Hindlimb muscle (tissue), 1 donor: ENCODE measurements at places on chromosomes 7 and 10. TPM values are rescaled to one million over a fixed set of nuclear protein-coding genes. Genes with fewer than 3 reads are reported as not detected.
A peak's percentile ranks its signal among the peaks of the same experiment; 100 is the strongest.

- DNase-seq, result no peak
Measured at GRCh38 chr10:62050893-62051433, 149.5 kb downstream of the ARID5B start.

The KCP gene
- polyA plus RNA-seq, result 2.2 TPM

DNA sequence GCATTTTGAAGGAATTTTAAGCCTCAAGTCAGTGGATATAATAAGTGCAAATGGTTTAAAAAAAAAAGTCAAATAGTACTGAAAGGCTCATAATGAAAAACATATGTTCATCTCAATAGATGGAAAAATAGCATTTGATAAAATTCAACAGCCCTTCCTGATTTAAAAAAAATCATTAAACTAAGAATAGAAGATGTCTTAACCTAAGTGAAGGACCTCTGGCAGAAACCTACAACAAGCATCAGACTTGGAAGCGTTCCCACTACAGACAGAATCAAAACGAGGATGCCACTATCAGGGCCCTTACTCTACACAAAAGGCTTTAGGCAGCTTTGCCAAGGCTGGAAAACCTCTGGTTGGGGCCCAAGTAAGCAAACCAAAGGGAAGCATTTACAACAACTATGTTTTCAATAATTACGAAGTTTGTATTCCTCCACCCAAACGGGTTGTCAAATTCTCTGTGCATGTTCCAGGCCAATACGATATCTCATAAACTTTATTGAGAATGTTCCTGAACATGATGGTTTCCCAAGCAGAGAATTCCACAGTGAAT lies 45.1 kb downstream of the CYTH3 start:
- DNase-seq, result peak; percentile 82

GRCh38 chr10:90788968-90789367 lies 68.9 kb downstream of the HTR7 start:
- no peak for DNase-seq

GRCh38 chr10:13158401-13158800 lies 3.0 kb upstream of the MCM10 start:
- DNase-seq, result no peak
